ENCODE measurements at places on chromosomes 2 and 18.

DNA sequence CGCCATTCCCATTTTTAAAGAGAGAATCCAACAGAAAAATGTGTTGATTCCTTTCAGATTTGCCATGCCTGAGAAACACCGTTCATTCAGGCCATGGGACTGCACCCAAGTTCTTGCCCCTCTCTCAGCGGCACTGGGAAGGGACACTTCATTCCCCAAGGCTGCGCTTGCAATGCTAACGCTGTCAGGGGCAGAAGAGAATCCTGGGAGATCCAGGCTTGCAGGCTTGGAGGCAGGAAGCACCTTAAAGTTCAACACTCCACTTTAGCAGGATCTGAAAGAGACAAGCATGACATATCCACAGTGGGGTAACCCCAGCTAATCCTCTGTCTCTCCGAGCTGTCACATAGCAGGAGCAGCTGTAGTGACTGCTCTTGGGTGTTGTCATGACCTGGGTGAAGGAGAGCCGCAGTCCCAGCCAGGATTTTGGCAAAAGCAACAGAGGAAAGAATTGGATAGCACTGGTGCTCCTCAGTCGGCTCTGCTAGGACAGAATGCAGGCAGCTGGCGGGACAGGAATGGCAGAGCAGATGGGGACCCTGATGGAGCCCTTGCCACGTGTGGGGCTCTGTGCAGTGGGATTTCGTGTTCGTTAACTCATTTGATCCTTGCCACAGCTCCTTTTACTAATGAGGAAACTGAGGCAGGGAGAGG is 22.0 kb upstream of the ODC1 start:
- no peak for DNase-seq

GRCh38 chr2:234169674-234170073 is 119.2 kb downstream of the SPP2 start:
- no peak for DNase-seq

GRCh38 chr18:9095297-9096006 is 7.0 kb upstream of the NDUFV2 start:
- no peak for DNase-seq

DNA sequence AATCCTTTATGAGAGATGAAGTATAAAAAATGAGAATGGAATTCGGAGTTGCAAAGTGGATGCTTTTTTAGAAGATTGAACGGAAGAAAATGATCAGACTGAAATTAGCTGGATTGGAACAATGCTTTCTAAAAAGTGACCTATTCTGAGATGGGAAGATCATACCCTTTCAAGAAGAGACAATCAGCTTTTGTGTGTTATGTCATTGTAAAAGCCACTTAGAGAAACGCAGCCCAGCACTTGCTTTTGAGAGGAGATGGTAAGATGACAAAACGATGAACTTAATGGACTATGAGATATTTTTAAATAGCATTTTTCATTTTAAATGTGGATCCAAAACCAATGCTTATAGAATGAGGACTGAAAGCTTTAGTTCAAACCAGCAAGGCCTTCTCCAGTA is 871.4 kb upstream of the KLHL29 start:
- DNase-seq = no peak

DNA sequence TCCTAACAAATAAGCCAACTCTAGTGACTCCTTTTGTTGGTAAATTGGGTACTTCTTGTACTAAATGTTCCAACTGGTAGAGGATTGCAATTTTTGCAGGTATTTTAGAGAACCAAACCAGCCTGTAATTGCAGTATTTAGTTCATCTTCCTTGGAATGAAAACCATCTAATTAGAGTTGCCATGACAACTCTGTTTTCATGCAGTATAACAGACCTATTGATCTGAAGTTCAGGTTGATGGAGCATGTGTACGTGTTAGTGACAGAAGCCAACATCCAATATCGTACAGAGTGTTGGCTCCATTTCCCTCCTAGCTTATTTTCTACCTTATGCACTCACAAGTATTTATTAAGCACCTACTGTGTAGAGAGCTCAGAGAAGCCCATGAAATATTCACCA is 176.3 kb upstream of the FOSL2 start:
- DNase-seq = no peak

All from left kidney (tissue), 8 donors.